Activated T-cell treated with anti-CD3 and anti-CD28 coated beads, Interleukin-2, amount 50 U/mL, for 24 hours (primary cell): ENCODE measurements at places on chromosomes 11 and 22.

DNA sequence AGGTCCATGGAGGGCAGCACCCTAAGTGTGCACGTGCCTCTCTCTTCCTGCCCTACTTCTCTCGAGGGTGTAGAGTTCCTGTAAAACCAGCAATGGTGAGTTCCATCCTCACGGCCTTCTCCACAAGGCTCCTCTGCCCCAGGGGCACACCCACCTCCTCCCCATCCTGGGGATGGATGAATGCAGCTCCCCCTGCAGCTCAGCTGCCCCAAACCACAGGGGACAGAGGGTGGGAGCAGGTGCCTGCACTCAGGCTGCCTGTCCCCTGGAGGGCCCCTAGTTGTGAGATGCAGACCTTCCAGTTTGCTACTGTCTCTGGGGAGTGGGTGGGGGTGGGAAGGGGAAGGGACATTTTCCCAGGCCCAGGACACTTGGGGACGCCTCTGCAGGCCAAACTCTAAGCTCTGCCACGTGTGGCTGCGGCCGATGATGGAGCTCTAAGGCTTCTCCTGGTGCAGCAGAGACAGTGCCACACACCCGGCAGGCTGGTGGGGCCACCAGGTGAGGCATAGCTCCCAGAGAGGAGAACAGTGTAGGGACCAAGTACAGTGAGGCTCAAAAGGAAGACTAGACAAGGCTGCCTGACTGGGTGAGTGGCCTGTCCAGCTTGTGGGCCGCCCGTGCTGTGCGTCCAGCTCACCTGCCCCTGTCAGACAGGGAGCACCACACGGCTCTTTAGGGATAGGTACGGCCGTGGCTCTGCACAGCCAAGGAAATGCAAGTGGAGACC is 540.9 kb downstream of the TBC1D22A start:
- DNase-seq, result no peak

- no peak for DNase-seq
These were observed 22.5 kb downstream of the COMMD9 start for GRCh38 chr11:36266767-36267166.

DNA sequence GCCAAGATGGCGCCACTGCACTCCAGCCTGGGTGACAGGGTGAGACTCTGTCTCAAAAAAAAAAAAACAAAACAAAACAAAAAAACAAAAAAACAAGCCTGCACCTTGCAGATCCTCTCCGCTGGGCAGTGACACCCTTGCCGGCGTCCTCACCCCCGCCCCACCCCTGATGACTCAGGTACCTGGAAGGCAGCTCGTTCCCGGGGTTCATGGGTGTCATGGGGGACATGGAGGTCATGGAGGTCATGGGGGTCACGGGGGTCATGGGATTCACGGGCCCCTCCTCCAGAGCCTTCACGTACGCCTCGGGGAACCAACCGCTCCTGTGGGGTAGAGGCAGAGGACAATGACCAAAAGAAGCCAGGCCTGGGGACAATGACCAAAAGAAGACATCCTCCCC is 3.0 kb upstream of the SLC16A8 start:
- no peak for DNase-seq

GRCh38 chr22:35505399-35506258 is 35.0 kb upstream of the RASD2 start:
- no peak for DNase-seq

DNA sequence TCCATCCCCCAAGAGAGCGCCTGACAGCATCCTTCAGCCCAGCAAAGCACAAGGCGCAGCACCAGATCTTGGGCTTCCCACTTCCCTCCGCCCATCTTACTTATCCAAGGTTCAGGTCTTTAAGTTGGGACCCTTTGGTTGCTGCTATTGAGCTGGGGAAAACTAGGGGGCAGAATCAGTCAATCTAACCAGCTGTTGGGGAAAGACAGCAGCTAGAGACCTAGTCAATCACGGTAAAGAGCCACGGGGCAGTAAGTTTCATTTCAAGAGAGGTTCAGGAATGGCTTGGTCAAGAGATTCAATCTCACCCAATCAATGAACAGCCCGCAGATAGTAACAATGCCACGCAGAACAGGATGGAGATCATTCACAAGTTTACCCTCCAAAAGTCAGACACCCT is 1.7 kb downstream of the ABTB2 start:
- no peak for DNase-seq

DNA sequence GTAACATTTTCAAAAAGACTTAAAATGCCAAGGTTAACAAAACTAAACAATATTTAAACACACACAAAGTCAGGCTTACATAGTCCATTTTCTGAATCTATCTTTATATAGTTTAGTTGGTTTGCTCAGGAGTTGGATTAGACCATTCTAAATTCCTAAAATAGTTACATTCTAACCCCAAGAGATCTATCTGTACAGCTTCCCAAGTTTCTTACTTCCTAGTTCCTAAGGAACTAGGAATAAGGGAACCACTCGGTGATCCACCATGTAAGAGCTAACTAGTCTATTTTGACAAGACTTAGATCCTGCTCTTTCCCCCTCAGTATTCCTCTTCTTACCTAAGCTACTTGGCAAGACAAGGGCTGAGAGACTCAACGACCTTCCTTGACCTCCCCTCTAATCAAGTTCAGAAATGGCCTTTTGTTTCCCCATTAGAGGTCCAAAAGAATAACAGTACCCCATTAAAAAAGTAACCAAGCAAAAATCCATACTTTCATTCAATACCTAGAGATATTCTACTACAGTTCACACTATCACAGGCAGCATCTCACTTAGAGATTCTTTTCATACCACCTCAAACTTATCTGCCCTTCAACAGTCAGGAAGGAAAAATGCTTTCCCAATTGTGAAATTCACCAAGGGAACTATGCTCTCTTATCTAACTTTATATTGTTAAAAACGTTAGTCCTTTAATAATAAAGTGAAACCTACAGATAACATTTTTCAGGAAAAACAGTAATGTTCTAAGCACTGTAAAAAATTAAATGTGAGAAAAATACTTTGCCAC is 253.1 kb downstream of the TTC28 start:
- no peak for DNase-seq

DNA sequence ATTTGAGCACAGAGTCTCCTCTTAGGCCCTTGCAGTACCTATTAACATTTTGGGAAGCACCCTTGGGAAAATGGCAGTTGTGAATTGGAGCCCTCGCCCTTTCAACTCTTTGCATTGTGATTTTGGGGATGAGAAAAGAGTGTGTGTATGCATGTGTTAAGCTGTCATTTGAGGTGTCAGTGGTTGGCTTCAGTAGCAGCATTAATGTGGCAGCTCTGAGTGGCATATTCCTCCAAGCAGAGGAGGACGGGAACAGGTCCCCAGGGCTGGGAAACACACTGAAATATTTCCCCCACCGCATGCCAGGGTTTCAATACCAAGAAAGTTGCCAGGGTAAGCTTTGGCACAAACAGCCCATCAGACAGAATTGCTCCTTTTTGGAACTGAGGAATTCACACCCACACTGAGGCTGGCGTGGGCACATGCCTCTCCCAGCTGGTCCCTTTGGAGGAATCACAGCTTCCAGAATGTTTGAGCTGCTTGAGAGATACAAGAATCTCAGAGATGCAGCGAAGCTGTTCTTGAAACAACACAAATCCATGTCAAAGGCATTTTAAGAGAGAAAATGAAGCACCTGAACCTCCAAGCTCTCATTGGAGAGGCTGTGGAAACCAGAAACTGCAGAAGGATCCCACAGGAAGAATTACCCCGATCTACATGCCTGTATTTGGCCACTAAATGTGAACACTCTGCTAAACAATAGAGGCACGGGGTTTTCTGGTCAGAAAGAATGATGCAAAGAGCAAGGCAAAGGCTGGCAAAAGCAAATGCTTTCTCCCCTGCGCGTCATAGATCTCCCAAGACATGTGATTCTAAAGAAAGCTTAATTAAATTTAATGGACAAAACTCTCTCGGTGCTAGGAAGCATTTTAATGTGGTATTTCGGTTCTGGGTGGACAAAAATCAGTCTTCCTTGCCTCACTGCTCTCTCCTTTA is 67.2 kb upstream of the RCN1 start:
- no peak for DNase-seq

DNA sequence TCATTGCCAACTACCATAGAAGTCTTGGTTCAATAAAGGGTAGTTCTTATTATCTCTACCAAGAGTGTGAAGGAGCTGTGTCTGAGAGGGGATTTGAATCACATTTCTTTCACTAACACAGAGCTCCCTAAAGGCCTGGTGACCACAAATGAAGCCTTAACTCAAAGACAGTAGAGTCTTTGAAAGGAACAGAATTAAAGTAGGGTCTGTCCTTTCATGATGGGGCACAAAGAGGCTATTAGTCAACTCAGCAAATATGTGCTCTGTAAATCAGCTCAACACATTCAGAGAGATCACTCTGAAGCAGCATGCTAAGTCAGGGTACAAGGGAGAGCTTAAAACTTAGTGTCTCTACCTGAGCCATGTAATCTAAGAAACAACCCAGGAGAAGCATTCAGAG is 212.4 kb upstream of the SYN3 start:
- no peak for DNase-seq

GRCh38 chr11:74592063-74592440 is 330 bp upstream of the POLD3 start:
- no peak for DNase-seq
